ENCODE measurements at places on chromosomes 6 and 20. TPM values are rescaled to one million over a fixed set of nuclear protein-coding genes. Genes with fewer than 3 reads are reported as not detected.

GRCh38 chr6:157530126-157530525, 149.1 kb downstream of the ZDHHC14 start:
- DNase-seq: no peak
- H3K27me3 ChIP-seq: no peaks in the 10 kb centered on the region
- peak overlapping the region; percentile 97 for H3K27ac ChIP-seq
- H3K36me3 ChIP-seq: no peaks in the 10 kb centered on the region
- peaks cover 71% of the 10 kb centered on the region for H3K4me1 ChIP-seq
- no peak overlapping the region for H3K4me3 ChIP-seq

GRCh38 chr6:3891883-3892282, 42.7 kb downstream of the FAM50B start:
- no peak overlapping the region for H3K4me3 ChIP-seq
- no peak for DNase-seq
- H3K36me3 ChIP-seq: no peaks in the 10 kb centered on the region
- H3K4me1 ChIP-seq: peaks cover 4% of the 10 kb centered on the region

DNA sequence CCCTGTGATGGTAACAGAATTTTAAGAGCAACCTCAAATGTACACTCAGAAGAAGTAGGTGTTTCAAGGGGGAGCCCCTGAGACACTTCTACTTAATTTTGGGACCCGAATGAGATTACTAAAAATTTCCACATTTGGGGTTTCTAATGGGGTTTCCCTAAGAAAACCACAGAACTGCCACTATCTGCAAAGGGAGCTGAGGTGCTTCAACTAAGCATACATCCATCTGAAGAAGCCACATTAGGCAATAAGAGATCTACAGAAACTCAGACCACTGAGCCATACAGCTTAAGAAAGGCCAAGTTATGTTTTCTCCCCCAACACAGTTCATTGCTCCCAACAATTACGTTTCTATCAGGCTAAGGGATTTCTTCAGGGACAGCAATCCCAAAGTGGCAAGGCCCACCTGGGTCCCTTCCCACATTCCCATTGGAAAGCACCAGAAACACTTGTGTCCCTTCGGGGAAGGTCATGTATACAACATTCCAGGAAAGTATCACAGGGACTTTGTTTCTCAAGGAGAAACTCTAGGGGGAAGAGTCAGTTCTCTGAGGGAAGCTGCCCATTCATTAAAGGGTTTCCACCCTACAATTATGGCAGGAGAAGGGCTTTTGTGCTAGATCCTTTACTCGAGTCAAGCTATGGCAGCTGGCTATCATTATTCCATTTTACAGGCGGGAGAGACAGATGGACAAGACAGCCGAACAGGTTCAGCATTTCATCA, 5.0 kb downstream of the BCL2L1 start:
- no peak overlapping the region for H3K4me3 ChIP-seq
- H3K27ac ChIP-seq: no peak overlapping the region
- H3K27me3 ChIP-seq: no peaks in the 10 kb centered on the region
- H3K36me3 ChIP-seq: peaks cover 5% of the 10 kb centered on the region
- H3K4me1 ChIP-seq: peaks cover 54% of the 10 kb centered on the region
- DNase-seq: no peak

DNA sequence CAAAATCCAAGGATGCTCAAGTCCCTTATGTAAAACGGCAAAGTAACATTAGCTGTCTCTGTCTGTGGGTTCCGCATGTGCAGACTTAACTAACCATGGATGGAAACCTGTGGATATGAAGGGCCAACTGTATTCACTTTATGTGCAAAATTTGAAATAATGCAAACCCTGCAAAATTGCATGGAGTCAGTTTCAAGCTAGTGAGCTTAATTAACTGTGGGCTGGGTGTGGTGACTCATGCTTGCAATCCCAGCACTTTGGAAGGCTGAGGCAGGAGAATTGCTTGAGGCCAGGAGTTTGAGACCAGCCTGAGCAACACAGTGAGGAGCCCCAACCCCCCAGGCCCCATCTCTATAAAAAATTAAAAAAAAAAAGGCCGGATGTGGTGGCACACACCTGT, 81.4 kb downstream of the ANKS1A start:
- no peak for DNase-seq
- no peak overlapping the region for H3K27ac ChIP-seq
- no peaks in the 10 kb centered on the region for H3K4me1 ChIP-seq
- H3K36me3 ChIP-seq: no peaks in the 10 kb centered on the region

The SIM1 gene
- not detected for total RNA-seq

The ADGRF5 gene
- total RNA-seq: 19.9 TPM

The SLC22A23 gene
- 29.4 TPM for total RNA-seq

The CCN2 gene
- total RNA-seq: 7.3 TPM

DNA sequence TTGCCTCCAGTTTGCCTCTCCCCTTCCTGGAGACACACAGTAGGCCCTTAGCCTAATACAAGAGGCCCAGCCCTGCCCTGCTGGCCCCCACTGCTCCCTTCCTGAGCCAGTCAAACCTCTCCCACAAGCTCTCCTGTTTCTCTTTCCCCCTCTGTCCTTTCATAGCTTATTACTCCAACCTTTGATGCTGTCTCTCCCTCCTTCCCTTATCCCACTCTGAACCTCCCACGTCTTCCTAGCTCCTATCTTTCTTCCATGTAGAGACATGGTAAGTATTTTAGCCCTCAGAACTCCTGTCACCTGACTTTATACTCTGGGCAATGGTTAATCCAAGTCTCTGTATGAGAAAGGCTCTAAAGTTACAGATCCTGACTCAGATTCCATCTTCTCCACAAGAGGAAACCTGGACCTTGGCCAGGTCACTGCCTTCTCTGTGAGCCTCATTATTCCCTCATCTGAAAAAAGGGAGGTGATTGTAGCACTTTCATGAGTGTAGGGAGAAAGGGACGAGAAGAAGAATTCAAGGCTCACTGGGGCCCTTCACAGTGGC, 6.7 kb downstream of the TGIF2 start:
- no peaks in the 10 kb centered on the region for H3K27me3 ChIP-seq
- H3K4me1 ChIP-seq: peaks cover 9% of the 10 kb centered on the region
- no peak overlapping the region for H3K27ac ChIP-seq
- DNase-seq: no peak
- H3K4me3 ChIP-seq: no peak overlapping the region

GRCh38 chr6:69719602-69720193, 77.1 kb downstream of the LMBRD1 start:
- H3K4me1 ChIP-seq: no peaks in the 10 kb centered on the region
- no peak for DNase-seq
- peaks cover 17% of the 10 kb centered on the region for H3K36me3 ChIP-seq
- no peaks in the 10 kb centered on the region for H3K27me3 ChIP-seq
- no peak overlapping the region for H3K4me3 ChIP-seq
- no peak overlapping the region for H3K27ac ChIP-seq

GRCh38 chr6:328136-328670, 35.9 kb downstream of the DUSP22 start:
- no peaks in the 10 kb centered on the region for H3K36me3 ChIP-seq
- H3K27me3 ChIP-seq: no peaks in the 10 kb centered on the region
- H3K4me3 ChIP-seq: no peak overlapping the region
- H3K27ac ChIP-seq: no peak overlapping the region
- no peak for DNase-seq

The DLGAP4 gene
- total RNA-seq: 18.7 TPM

- H3K4me1 ChIP-seq: no peaks in the 10 kb centered on the region
- DNase-seq: peak; percentile 14
These were observed 86.2 kb downstream of the ANKRD60 start for GRCh38 chr20:58141971-58142842.

DNA sequence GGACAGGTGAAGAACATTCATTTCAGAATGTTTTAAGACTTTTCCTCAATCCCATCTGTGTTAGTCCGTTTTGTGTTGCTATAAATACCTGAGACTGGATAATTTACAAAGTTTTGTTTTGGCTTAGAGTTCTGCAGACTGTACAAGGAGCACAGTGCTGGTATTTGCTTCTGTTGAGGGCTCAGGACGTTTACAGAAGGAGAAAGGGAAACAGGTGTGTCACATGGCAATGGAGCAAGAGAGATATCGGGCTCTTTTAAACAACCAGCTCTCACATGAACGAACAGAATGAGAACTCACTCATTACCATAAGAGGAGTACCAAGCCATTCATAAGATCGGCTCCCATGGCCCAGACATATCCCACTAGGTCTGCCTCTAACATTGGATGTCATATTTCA, 16.7 kb downstream of the MAP7 start:
- no peak overlapping the region for H3K27ac ChIP-seq
- H3K4me3 ChIP-seq: no peak overlapping the region
- peaks cover 6% of the 10 kb centered on the region for H3K4me1 ChIP-seq

GRCh38 chr20:16803965-16804792, 56.0 kb downstream of the OTOR start:
- no peaks in the 10 kb centered on the region for H3K36me3 ChIP-seq
- DNase-seq: peak; percentile 60
- no peak overlapping the region for H3K4me3 ChIP-seq
- H3K4me1 ChIP-seq: no peaks in the 10 kb centered on the region
- H3K27ac ChIP-seq: no peak overlapping the region

DNA sequence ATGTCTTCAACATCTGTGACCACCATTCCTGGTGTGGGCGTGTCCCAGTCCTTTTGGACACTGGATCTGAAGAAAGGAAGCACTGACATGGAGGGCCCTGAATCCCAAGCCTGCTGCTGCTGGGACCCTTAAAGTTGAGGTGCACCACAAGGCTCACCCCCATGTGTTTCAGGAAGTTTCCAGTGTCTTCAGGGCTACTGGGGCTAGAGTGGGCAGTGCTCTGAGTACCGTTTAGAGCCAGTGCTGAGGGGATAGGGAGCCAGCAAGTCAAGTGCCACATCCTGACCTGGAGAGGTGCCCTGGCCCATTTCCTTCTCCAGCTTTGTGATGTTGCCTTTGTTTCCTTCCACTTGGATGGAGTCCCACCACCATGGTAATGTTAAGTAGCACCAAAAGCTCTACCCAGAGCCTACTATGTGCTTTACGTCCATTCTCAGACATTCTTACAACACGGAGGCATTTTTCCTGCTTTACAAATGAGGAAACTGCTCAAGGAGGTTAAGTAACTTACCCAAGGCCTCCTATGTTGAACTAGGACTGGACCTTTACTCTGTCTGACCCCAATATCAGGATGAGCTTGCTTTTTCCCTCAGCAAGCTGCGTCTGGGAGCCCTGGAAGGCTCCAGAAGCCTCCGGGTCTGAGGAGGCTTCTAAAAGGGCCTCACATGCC, 552 bp upstream of the DEF6 start:
- H3K4me3 ChIP-seq: no peak overlapping the region
- H3K27ac ChIP-seq: no peak overlapping the region
- H3K4me1 ChIP-seq: no peaks in the 10 kb centered on the region
- H3K36me3 ChIP-seq: peaks cover 29% of the 10 kb centered on the region
- H3K27me3 ChIP-seq: no peaks in the 10 kb centered on the region
- no peak for DNase-seq

The OPRM1 gene
- not detected for total RNA-seq

- peaks cover 43% of the 10 kb centered on the region for H3K4me1 ChIP-seq
- no peak overlapping the region for H3K27ac ChIP-seq
- no peaks in the 10 kb centered on the region for H3K36me3 ChIP-seq
- peaks cover 27% of the 10 kb centered on the region for H3K27me3 ChIP-seq
- no peak overlapping the region for H3K4me3 ChIP-seq
These were observed 642 bp downstream of the NKX2-2 start for GRCh38 chr20:21513181-21513663.

The MARCKS gene
- total RNA-seq: 31.6 TPM

DNA sequence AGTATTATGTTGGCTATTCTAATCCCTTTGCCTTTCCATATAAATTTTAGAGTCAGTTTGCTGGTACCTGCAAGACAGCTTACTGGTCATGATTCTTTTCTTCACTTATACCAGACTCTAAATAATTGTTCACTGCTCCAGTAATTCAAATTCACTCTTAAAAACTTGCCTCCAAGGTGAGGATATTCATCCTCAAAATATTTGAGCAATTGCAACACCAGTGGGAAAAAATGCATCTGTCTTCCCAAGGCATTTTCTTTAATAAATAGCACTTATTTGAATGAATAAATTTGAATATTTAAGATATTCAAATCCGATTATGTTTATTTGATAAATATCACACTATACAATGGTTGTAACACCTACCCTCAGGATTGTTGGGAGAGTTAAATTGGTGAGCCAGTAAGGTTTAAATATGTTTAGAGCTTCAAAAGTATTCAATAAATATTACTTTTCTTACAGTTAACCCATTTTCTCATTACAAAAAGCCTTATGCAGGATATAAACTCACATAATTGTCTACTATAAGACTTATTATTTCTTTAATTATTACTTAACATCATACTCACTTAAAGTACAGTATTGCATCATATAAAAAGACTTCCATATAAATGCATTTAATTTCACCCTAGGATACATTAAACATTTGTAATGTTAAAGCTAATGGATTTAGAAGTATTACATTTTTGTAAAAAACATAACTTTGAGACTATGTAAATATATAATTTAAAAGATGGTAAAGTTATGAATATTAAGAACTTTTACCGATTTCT, 285.6 kb downstream of the SAMD5 start:
- H3K4me3 ChIP-seq: no peak overlapping the region
- H3K4me1 ChIP-seq: no peaks in the 10 kb centered on the region

The B3GAT2 gene
- total RNA-seq: 0.70 TPM

The MGME1 gene
- 5.9 TPM for total RNA-seq

DNA sequence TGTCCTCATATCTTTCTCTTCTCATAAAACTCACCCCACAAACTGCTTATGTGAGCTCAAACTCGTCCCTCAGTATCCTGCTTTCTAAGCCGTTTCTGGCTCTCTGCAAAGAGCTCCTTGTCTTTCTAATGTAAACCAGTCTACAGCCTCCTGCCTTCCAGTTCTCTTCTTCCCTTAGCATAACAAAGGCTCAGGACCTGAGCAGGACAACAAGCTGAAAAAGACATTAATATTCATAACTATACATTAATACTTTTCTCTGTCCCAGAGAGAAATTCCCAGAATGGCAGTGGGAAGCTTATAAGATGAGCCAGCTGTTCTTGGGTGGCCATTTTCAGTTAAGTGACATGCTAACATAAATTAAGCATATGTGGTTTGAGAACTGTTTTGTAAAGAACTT, 207.0 kb upstream of the TCF21 start:
- H3K4me3 ChIP-seq: no peak overlapping the region
- H3K36me3 ChIP-seq: no peaks in the 10 kb centered on the region

The DOK5 gene
- total RNA-seq: 0.05 TPM
